ENCODE measurements at places on chromosomes 5 and 9. TPM values are rescaled to one million over a fixed set of nuclear protein-coding genes. Genes with fewer than 3 reads are reported as not detected.

DNA sequence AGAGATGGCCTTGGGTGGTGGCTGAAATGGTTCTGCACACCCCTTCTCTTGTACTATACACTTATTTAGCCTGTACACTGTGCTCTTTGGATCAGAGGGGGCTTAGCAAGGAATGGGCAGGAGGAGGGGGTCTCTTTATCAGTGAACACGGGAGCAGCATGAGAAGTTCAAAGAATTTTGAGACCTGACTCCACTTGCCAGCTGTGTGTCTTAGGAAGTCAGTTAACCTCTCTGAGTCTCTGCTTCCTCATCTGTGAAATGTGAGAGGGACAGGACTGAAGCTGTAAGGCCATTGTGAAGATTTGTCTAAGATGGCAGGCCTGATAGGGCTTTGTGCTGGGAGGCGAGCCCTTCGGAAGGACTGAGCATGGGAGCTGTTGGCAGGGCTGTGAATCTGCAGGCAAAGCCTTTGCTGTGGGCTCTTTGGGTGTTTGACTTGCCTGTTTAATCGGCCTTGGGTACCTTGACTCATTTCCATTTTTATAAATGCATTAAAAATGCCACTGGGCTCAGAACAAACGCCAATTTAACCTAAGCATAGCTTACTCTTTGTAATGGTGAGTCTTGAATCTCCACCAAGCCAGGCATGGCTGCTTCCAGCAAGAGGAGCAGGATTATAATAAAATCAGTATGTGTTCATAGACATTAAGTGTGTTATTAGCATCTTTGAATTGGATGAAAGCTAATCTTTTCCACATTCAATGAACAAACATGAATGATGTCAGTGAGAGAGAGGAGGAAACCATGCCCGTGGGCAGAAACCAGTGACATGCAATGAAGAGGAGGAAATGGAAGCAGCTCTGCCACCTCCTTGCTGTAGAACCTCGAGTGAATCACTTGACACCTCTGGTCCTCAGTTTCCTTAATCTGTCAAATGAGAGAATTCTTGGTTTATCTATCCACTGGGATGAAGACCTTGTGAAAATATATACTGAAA, 89.4 kb downstream of the MACROH2A1 start:
- no peak for DNase-seq

DNA sequence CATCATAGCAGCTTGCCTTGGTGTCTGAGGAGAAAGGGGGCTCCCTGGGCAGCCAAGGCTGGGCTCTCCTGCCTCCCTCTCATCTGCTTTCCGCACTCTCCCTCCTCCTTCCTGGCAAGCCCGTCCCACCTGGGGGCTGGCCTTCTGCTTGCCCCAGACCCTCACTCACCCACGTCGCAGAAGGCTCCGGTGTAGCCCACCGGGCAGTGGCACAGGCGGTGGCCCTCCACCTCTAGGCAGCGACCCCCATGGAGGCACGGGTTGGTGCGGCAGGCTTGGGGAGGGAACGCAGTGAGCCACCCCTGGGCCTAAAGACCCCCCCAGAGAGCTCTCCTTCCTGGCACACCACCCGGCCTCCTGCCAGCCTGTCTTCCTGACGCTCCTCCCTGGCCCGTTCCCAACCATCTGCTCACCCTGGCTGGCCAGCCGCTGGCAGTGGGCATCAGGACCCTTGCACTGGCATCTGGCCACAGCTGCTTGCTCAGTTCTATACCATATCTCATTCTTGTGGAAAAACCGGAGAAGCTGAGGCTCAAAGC, 4.2 kb upstream of the PFN3 start:
- DNase-seq = no peak

DTWD2 gene
- total RNA-seq = 11.4 TPM

MCIDAS gene
- 0.31 TPM for total RNA-seq

GARNL3 gene
- total RNA-seq = 31.1 TPM

DNA sequence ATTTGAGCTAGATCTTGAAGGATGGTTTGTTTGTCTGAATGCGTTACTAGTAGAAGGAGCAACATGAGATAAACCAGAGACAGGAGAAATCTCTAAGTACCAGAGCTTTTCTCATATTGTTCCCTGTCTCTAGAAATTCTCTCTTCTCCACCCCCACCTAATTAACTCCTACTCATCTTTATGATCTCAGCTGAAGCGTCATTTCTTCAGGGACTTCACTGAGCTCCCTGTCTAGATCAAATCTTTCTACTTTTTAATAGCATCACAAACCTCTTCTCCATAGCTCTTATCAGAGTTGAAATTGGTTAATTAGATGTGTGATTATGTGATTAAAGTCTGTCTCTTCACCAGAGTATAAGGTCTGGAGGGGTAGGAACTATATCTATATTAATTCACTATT, 226.2 kb downstream of the PAPPA start:
- DNase-seq = no peak

NFIL3 gene
- 59.9 TPM for total RNA-seq

- no peak for DNase-seq
These were observed 102.7 kb downstream of the GOLPH3 start for GRCh38 chr5:32071351-32071944.

CDH9 gene
- not detected for total RNA-seq

DNA sequence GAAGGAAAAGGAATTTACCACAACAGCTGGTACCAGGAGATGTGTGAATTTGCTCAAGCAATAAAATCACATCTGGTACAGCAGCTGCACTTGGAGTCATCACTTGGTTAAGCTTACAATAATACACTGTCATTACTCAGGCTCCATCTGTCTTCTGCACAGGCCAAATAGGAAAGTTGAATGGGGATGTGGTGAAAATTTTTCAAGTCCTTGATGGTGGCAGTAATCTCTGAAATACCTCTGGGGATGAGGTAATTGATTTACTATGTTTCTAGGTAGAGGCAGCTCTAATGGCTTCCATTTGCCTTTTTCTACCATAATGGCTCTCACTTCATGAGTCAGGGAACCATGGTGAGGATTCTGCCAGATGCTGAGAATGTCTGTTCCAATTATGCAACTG, 206.8 kb upstream of the ATP10B start:
- DNase-seq = no peak

DNA sequence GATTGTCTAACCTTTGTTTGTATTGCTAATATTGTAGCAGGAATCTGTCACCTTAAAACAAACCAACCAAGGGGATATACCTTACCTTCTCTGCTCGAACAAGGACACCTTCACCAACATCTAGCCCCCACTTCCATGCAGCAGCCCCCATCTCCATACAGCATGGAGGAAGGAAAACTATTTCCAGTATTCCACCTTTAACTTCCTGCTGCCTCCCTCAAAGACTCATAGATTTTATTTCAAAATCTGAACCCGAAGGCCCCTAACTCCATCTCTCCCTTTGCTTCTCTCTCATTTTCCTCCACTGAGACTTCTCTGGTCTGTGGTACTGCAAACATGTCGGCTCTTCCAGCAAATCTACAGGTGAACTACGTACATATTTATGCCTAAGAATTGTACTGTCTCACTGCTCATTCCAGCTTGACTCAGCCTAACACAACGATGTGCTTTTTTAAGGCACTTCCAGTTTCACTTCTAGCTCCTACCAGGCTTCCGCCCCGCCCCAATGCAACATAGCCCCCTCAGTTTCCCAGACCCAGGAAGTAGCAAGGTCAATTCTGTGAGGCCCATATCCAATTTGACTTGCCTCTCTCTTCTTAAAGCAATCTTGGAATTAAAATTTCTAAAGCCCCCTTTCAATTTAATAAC, 70.7 kb upstream of the RNF38 start:
- DNase-seq = peak; percentile 77

DNA sequence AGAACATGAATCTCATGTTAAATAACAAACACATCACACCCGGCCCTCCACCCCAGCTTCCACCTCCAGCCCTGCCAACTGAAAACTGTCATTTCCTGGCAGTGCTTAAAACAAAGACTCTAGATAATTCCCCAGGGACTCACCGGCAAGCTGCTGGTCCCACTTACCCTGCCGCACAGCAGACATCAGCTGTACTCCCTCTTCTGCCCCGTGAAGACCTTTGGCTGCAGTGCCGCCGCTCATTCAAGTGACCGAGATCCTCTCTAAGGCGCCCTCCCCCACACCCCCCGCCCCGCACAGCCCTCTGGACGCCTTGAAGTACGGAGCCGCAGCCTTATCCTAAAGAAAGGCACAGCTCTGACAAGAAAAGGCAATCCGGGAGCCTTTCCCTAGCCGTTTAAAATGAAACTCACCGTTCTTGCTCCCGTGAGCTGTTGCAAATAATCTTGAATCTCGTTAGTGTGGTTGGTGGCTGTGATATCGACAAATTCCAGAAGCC, 434 bp downstream of the GLRX start:
- DNase-seq = peak; percentile 76

DNA sequence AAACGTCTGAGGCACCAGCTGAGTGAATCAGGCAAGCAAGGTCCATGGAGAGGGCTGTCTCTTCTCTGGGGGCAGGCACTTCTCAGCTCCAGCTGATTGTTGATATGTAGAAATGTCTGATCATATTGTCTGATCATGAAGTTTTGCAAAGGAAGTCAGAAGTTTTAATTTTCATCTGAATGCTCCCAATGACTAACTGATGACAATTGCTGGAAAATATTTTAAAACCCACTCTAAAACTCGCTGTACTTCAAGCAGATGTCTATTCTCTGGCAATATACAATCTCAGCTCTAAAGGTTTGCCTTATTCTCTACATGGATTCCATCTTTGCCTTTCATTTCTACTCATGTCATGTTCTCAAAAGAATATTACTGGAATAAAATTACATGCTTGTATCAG, 12.7 kb downstream of the PLK2 start:
- no peak for DNase-seq

GRM6 gene
- total RNA-seq = not detected

DNA sequence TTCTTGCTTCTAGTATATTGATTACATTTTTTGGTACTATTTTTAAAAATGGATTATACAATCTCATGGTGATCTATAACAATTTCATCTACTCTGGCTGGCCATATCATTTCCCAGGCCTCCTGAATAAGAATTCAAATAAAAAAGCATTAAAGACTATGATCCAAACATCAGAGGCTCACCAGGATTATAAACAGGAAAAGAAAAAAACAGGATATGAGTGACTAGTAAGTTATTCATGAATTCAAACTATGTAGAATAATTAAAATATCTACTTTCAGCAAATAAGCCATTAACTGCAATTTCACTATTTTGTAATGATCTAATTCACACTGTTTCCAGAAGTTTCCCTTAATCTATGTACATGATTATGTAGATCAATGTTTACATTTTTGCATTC, 293.1 kb upstream of the CDH6 start:
- no peak for DNase-seq

DNA sequence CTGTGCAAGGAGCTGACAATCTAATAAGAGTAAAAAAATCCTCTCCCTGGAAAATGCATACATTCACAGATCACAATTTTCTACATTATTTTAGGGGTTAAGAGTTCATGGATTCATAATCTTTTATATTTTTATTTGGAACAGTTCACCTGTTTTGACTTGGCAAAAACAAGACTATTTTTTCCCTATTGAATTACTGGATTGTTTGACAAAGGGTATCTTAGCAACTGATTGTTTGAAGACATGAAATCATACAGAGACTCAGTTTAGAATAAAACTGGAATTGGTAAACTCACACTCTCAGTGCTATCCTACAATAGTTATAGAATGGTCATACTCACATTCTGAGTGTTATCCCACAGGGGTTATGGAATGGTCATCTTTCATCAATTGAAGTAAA, 358.2 kb upstream of the PTGER4 start:
- DNase-seq = no peak

DNA sequence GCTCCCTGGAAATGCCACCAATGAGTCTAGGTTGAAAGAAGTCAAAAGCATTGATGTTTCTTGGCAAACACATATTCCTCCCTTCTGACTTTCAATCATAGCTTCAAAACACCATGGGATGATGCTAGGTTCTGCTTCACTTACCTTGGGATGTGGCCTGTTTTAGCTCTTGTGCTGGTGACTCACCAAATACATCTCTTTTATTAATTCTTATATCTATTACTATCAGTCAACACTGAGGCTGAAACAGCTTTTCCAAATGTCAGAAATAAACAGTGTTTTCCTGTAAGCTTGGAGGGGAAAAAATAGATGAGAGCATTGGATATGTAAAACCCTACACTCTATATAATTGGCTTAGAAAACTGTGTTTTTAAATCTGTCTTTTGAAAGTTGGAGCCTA, 245.4 kb upstream of the NREP start:
- DNase-seq = no peak

DNA sequence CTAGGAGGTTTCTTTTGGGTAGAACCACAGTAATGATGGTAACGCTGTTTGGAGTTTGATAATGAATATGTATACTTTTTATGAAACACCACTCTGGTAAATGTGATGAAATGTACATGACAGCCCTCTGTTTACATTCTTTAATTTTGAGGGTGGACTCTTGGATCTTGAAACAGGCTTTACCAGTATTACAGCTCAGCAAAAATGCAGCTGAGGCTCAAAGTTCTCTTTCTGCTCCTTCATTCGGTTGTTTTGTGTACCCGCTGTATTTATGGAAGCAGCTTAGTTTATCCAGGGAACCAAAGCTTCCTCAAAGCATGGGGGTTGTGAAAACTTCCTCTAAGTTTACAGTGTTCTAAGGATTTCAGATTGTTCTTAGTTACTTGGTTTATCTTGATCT, 11.1 kb downstream of the GAPVD1 start:
- peak; percentile 19 for DNase-seq

GTF3C5 gene
- 47.3 TPM for total RNA-seq

C1QTNF3 gene
- total RNA-seq = 2.7 TPM

- DNase-seq = peak; percentile 89
These were observed 2.0 kb downstream of the CD74 start for GRCh38 chr5:150410524-150411244.

C5orf46 gene
- total RNA-seq = not detected

GRCh38 chr5:177070536-177071191, 16.1 kb upstream of the FGFR4 start:
- no peak for DNase-seq

PALM2AKAP2 gene
- total RNA-seq = 37.7 TPM

NME5 gene
- total RNA-seq = 15.8 TPM

SPINK1 gene
- 4.0 TPM for total RNA-seq

ZNF483 gene
- total RNA-seq = 20.6 TPM

- peak; percentile 92 for DNase-seq
These were observed 128.0 kb downstream of the FANCC start for GRCh38 chr9:95189251-95190098.

NEUROG1 gene
- total RNA-seq = not detected

DNA sequence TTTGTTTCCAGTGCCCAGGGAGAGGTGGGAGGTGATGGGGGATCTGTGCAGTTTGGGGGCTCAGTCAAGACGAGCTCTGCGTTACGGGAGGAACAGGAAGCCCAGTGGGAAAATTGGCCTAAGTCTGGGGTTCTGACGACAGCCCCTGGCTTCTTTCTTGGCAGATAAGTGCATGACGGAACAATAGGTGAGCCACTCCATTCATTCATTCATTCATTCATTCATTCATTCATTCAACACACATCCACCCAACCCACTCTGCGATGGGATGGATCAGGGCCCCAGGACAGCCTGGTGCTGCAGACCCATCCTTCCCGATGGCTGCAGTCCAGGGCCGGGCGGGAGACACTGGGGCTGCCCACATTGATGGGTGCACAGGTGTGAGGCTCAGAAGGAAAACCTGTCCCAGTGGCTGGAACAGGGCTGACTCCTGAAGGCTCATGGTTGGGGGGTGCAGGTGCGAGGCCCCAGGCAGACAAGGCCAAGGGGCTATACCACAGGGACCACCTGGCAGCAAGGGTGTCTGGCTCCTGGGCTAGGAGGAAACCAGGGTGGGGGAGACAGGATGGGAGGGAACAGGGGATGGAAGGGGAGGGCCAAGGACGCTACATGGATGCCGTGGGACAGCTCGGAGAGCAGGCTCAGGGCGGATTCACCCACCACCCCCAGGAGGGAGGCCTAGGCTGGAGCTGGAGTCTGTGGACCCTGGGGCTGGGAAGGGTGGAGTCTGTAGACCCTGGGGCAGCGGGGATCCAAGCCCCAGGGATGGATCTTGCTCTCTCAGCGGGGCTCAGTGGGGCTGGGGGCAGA, 1.9 kb upstream of the LCNL1 start:
- DNase-seq = no peak

All from lung (tissue), 17 donors.